HFFc6 (cell line): ENCODE measurements at places on chromosomes 2 and 18.

DNA sequence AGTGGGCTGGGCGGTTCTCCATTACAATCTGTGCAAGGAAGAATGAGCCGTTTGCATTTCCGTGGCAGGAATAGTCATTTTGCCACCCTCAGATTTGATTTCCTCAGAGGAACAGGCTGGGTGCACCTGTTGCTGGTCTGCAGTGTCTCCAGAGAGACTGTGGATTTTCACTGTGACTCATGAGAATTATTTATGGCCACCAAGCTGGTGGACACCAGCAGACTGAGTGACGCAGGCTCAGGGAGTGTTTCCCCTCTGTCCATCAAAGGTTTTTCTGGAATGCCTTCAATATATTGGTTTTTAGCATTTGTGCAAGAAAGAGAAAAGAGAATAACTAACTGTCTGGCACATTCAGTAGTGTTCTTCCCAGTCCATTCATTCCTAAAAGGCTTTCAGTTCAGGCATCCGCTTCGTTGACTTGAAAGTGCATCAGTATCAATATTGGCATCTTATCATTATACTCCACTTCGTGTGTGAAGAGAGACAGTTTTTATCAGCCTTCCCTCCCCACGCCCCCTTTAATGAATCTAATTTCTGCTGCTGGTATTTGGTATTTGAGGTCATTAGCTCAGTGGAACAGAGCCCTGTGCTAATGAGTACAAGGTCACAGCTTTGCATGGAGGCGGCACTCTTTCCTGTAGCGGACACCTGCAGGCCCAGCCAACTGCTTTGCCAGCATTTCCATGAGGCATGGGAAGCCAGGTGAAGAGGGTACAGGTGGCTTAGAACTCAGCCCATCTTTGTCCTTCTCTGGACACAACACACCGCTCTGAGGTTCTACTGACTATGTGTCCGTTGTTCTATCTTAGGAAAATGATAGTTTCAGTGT is 39.9 kb downstream of the PRKCE start:
- DNase-seq = no peak

DNA sequence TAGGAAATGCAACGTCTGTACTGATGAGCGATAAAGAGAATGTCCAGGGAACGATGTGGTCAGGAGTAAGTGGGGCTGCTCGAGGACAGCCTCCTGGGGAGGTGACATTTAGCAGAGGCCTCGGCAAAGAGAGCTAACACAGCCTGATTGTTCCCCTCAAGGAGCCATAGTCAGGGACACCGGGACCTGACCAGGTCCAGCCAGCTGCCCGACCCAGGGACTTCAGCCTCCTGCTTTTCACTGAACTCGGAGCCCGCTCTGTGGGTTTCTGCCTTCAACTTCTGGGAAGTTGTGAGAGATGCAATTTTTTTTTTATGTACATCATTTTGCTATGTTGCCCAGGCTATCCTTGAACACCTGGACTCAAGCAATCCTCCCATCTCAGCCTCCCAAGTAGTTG is 10.1 kb downstream of the NEU2 start:
- DNase-seq = no peak

- no peak for DNase-seq
Measured at GRCh38 chr2:156649596-156649995, 213.4 kb downstream of the GPD2 start.

- DNase-seq = no peak
Measured at GRCh38 chr2:205924676-205925075, 161.3 kb downstream of the INO80D start.

- peak; percentile 13 for DNase-seq
Measured at GRCh38 chr2:220811115-220811514, 761.0 kb downstream of the EPHA4 start.

GRCh38 chr2:136122661-136123060 is 4.7 kb upstream of the CXCR4 start:
- DNase-seq = no peak

DNA sequence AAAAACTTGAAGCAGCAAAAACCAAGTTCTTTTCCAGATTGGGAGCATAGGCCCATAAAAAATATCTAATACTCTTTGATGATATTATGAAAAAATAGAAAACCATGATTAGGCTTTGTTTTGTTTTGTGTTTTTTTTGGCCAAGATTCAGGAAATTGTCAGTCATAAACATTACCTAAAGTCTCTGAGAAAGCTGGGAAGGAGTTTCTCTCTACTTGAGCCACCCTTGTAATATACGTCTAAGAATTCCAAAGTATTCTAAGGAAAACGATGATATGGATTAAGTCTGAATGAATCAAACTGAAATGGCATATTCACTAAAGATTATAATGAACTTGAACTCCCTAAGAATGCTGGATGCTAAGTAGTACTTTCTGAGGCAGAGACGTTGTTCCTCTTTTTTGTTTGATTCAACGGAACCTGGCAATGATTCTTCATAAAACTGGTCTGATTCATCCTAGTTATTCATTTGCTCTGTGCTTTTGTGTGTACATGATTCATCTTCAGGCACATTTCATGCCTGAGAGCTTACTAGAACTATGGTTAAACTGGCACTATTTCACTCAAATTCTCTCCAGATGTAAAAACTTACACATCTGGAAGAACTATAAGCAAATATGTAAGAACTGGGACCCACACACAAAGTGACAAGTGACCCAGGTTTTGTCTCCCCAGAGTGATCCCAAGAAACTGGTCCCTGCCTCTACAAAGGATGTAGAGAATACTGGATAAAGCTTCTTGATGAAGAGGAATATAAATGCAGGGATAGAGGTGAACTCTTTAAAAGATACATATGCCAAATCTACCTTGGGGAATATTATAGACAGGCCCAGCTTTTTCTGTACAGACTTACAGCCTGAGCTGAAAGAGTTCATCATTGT is 159.7 kb downstream of the DOCK10 start:
- DNase-seq = peak; percentile 94

DNA sequence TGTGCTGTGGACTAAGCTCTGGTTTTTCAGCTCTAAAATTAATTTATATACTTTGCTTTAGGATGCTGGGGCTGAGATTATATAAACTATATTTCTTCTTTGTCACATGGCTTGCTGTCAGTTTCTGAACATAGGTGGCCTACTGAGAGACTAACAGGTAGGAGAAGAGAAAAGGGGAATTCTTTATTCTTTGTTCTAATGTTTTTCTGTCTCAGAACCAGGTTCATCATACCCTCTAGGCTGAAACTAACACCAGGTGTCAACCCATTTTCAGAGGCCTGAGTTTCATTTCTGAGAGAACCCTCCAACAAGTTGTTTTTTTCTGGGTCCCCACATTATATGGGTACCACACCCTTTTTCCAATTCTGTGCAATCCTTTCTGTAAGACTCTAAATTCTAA is 843.6 kb downstream of the TRIB2 start:
- no peak for DNase-seq

DNA sequence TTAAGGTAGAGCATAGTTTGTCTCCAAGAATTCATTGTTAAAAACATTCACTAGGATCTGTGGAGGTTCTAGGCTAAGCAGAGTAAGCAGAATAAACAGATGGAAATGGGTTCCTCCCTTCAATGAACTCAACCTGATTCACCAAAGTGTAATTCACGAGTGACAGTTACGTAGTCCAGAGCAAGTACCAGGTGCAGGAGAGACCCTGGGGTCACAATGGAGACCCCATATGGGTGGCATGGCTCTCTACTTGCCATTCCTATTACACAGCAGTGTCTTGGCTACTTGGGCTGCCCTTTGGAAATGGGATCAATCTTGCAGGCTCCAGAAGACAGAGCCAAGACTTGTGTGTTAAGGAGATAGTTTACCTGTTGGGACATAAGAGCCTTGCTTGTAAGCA is 7.1 kb downstream of the MYCN start:
- DNase-seq = no peak

DNA sequence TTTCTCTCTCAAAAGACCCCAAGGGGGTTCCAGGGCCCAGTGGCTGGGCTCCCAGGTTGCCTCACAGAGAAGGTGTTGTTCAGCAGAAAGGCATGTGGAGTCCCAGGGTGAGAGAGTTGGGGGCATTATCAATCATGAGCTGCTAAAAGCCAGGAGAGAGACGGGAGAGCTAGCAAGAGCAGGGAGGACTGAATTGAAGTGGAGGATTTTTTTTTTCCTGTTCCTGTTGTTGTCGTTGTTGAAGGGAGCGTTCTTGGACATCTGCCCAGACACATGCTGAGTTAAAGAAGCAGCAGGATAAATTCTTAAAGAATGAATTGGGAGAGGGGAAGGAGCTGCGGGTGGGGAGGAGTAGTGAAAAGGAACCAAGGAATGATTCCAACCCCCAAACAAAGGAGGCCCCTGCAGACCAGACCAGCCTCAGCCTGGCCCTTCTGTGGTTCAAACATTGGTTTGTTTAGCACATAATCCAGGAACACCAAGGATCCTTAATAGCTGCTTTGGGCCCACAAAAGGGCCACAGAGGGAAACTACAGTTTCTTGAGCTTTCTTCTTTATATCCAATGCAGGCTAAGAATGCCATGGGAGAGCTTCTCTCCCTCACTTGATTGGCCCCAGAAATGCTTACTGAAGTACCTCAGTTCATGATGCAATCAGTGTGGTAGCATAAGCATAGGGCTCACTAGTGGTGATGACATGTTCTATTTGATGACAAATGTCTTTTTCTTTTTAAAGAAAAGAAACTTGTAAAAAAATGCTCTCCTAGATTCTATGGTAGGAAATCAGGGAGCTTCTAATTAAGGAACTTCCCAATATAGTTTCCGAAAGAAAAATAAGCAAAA is 146.0 kb downstream of the SETBP1 start:
- peak; percentile 63 for DNase-seq
